ENCODE measurements at places on chromosomes 11 and 22.

DNA sequence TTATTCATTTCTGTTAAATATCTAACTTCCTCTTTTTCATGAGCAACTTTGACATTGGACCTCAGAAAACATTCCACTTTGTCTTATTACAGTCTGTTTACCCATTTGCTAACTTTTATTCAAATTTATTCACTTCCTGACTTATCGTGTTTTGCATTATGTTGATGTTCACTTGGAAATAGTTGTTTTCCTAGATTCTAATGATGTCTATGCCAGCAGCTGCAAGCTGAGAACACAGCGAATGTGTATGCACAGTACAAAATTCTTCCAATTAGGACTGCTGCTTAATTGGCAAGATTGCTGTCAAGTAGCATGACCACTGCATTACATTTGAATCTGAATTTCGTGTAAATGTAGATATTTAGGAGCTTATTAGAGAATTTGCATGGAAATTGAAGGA lies 61.5 kb upstream of the GRIA4 start:
- no peak for DNase-seq

- no peak for DNase-seq
Measured at GRCh38 chr11:67372993-67373647, at the start of gene CLCF1. Gene CLCF1 (minus strand): TSS chr11:67373598. CDS start chr11:67373539, 59 bp downstream.

DNA sequence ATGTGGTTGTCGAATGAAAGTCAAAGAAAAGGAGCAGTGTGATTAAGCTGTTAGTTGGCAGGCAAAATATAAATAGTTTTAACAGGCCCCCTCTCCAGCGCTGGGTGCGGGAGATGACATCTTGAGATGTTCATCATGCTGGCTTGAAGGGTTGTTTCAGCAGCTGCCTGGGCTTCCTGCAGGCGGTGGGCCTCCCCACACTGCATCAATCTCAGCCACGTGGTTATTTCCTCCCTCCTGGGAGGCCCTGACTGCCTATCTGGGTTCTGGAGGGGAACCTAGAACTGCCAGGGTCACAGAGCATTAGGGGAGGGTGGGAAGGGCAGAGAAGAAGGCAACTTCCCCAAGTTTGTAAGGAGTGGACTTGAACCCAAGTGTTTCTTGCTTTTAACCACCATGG lies 173.3 kb upstream of the SYT13 start:
- no peak for DNase-seq

- peak; percentile 69 for DNase-seq
Measured at GRCh38 chr11:57638005-57638781, 11.5 kb downstream of the YPEL4 start.

GRCh38 chr11:118663902-118664301 lies 15.5 kb downstream of the TREH start:
- no peak for DNase-seq

DNA sequence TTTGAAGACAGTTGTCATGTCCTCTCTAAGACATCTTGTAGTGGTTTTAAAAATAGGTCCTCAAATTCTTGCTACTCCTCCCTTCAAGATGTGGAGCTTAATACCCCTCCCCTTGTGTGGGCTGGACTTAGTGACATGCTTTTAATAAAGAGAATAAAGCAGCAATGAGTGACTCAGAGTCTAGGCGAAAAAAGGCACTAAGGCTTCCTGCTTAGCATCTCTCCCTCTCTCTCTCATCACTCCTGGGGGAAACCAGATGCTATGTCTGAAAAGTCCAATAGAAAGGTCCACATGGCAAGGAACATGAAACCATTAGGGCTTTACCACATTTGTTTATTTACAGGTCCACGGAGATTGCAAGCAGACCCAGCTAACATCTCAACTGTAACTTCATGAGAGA lies 11.7 kb downstream of the SERGEF start:
- no peak for DNase-seq

GRCh38 chr11:58429273-58429672 lies 1.4 kb upstream of the OR5B2 start:
- no peak for DNase-seq
